ENCODE measurements at places on chromosomes 7 and 10.

DNA sequence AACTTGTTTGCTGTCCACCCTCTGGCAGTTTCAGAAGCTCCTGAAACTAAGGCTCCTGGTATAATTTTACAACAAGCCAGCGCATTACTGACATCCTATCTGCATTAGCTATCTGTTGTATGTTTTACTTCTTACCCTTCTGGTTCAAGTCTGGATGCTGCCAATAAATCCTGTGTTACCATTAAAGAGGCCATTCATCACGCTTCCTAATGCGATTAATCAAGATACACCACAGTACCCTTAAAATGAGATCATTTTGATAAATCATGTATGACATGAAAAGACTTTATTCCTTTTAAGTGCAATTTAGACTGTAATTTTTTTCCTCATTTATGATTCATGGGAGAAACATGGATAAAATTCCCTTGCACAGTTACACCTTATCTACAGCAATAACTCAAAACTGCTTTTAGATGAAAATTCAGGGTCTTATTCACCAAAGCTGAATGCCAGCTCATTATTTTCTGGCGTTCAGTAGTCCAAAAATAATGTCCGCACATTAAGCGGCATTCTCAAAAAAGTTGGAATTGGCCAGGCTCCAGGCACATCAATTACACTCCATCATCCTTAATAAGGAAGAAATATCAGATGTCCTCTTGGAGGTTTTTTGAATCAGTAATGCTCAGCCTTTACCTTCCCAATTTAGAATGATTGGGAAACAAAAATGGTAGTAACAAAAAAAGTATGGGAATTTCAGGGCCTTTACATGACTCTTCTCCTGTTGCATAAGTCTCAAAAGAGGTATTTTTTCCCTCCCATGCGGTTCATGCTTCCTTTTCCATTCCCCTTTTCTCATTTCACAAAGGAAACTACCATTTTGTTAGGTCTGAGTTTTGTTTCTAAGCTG lies 878.5 kb downstream of the LRMDA start:
- H3K27ac ChIP-seq, result peak overlapping the region; percentile 36
- peaks cover 27% of the 10 kb centered on the region for H3K4me1 ChIP-seq
- no peaks in the 10 kb centered on the region for H3K36me3 ChIP-seq
- peak; percentile 98 for DNase-seq

GRCh38 chr7:138864667-138865066 lies 66.7 kb upstream of the ATP6V0A4 start:
- no peak overlapping the region for H3K4me3 ChIP-seq
- H3K27me3 ChIP-seq, result no peaks in the 10 kb centered on the region
- H3K36me3 ChIP-seq, result no peaks in the 10 kb centered on the region

DNA sequence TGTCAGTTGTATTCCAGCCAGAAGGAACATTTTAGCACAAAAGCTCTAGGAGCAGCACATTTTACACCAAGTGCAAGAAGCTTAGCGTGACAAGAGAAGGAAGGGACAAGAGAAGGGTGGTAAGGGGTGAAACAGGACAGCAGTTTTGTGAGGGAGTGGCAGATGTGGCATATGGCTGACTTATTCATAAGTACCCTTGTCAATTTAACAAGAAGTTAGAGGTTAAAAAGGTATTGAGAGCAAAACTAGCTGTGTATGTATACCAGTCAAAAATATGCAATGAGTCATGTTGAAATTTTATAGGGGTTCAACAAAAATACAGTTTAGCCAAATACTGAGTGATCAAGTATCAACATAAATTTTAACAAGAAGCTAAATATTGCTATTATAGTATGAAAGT lies 561.5 kb upstream of the POT1 start:
- no peak overlapping the region for H3K27ac ChIP-seq
- no peaks in the 10 kb centered on the region for H3K36me3 ChIP-seq
- H3K4me1 ChIP-seq, result no peaks in the 10 kb centered on the region
- H3K27me3 ChIP-seq, result no peaks in the 10 kb centered on the region
- no peak overlapping the region for H3K4me3 ChIP-seq
- DNase-seq, result no peak

DNA sequence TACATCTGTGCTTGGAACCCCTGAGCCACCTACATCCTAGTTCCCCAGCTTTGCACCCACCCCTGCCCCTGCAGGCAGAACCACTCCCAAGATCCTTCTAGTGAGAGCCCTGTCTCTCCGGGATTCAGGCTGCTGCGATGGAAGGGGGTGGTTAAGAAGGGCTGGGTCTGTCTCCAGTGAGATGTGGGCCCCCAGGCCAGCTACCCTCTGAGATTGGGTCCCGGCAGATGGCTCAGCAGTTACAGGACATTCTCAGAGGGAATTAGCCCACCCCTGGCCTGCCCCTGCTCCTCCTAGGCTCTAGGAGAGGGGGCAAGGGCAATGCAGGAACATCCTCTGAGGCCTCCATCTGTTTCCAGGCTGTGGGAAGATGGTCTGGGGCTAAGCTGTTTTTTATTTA lies 27.7 kb downstream of the SLC29A3 start:
- no peaks in the 10 kb centered on the region for H3K36me3 ChIP-seq
- H3K4me1 ChIP-seq, result peaks cover 3% of the 10 kb centered on the region
- DNase-seq, result no peak
- H3K4me3 ChIP-seq, result no peak overlapping the region
- no peak overlapping the region for H3K27ac ChIP-seq
- H3K27me3 ChIP-seq, result no peaks in the 10 kb centered on the region

- no peaks in the 10 kb centered on the region for H3K4me1 ChIP-seq
- no peaks in the 10 kb centered on the region for H3K36me3 ChIP-seq
- H3K27me3 ChIP-seq, result no peaks in the 10 kb centered on the region
These were observed 101.2 kb upstream of the EFCAB10 start for GRCh38 chr7:105682341-105683060.

DNA sequence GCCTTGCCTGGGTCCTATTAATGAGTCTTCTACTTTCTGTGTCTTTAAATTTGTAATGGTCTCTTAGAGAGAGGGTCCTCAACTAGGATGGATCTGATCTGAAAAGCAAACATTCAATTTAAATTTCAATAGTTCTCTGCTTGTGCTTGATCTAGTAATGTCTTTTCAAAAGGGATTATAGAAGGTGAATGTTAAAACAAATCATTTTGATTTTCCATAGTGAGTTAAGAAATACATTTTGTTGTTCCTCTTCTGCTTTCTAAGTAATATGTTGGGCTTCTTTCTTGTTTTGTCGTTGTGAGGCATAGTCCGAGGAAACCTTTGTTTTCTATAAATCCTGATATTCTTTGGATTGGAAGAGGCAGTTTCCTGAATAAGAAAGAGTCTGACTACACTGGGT lies 18.8 kb downstream of the NRF1 start:
- H3K4me1 ChIP-seq, result no peaks in the 10 kb centered on the region
- H3K4me3 ChIP-seq, result no peak overlapping the region
- no peak for DNase-seq
- no peaks in the 10 kb centered on the region for H3K27me3 ChIP-seq
- no peaks in the 10 kb centered on the region for H3K36me3 ChIP-seq
- no peak overlapping the region for H3K27ac ChIP-seq

- no peaks in the 10 kb centered on the region for H3K27me3 ChIP-seq
- no peaks in the 10 kb centered on the region for H3K36me3 ChIP-seq
- H3K4me1 ChIP-seq, result peaks cover 10% of the 10 kb centered on the region
- H3K27ac ChIP-seq, result no peak overlapping the region
- no peak overlapping the region for H3K4me3 ChIP-seq
These were observed 71.3 kb downstream of the PFKFB3 start for GRCh38 chr10:6274040-6274439.

- H3K36me3 ChIP-seq, result no peaks in the 10 kb centered on the region
- H3K4me3 ChIP-seq, result no peak overlapping the region
- no peaks in the 10 kb centered on the region for H3K4me1 ChIP-seq
- peaks cover 23% of the 10 kb centered on the region for H3K27me3 ChIP-seq
- no peak overlapping the region for H3K27ac ChIP-seq
These were observed 62.8 kb upstream of the KDM7A start for GRCh38 chr7:140239653-140239935.

DNA sequence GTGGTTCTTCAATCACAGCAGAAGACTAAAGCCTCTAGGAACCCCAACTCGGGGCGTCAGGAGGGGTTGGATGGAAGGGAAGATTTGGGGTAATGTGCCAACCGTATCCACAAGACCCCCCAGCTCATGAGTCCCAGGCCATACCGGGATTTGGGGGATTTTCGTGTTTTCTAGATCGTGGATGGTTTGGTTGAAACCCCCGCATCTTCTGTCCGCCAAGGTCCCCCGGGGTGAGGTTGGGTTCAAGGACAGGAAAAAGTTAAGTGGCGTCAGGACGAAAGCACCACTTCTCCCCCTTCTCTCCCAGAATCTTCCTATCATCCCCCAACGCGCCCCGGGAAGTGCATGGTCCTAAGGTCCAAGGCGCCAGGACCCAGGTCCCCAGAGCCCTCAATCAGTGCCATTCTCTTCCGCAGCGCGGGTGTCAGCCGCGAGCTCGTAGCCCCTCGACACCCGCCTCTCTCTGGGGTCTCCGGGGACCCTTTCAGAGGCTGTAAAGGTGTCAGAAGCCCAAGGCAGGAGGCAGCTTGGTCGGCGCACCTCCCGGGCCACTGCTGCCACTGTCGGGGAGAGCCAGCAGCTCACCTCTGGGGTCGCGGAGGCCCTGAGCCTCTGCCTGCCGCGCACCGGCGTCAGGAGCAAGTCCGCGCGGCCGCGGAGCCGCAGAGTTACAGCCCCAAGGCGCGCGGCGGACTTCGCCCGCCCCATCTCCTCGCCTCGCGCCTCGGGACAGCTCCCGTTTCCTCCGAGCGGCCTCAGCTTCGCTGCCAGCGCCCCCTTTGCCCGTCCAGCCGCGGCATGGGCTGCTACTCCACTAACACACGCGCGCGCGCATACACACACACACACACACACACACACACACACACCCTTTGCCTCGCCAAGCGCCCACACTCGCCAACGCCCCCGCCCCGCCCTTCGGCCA lies 1.5 kb downstream of the MKX start:
- H3K27ac ChIP-seq, result no peak overlapping the region
- peak overlapping the region; percentile 60 for H3K4me3 ChIP-seq
- H3K4me1 ChIP-seq, result peaks cover 29% of the 10 kb centered on the region
- H3K27me3 ChIP-seq, result peaks cover 70% of the 10 kb centered on the region
- no peaks in the 10 kb centered on the region for H3K36me3 ChIP-seq
- DNase-seq, result peak; percentile 26

DNA sequence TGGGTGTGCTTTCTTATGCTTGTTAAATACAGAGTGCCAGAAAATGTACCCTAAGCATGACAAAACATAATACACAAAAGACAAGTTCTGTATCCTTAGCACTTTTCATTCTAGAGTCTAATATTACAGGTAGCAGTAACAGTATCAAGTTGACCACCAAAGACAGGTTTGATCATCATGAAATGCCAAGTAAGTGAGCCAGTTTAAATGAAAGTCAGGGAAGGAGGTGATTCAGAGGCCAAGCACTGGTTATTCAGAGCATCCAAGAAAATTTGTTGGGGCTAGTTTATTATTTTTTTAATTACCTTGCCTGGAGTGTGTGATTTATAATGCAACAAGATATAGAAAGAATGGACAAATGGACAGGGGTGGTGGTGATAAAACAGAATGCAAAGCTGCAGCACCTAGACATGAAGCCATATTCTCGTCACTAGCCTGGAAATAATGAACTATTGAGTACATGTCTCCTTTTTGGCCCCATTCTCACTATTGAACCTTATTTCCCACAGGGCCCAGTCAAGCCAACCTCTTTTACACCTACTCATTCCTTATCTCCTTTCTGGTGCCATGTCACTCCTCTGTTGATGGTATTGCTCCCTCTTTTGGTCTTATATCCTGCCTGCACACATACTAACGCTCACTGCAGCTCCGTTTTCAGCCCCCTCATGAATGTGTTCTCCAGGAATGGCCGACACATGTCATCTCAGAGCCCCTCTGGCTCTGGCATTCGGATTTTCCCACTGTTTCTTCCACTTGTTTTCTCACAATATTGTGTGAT lies 78.6 kb upstream of the GLCCI1 start:
- H3K27ac ChIP-seq, result no peak overlapping the region
- DNase-seq, result no peak
- H3K4me1 ChIP-seq, result no peaks in the 10 kb centered on the region
- no peaks in the 10 kb centered on the region for H3K36me3 ChIP-seq
- no peaks in the 10 kb centered on the region for H3K27me3 ChIP-seq

Data from astrocyte (in vitro differentiated cells and primary cell).